Umbilical cord (tissue), 2 donors: ENCODE measurements at places on chromosomes 12 and 14. TPM values are rescaled to one million over a fixed set of nuclear protein-coding genes. Genes with fewer than 3 reads are reported as not detected.

TGFB3 gene
- 287 TPM for total RNA-seq

GYS2 gene
- 0.48 TPM for total RNA-seq

KIF26A gene
- total RNA-seq, result 11.8 TPM

CMKLR1 gene
- 79.0 TPM for total RNA-seq

HVCN1 gene
- total RNA-seq, result 4.1 TPM

ADCK1 gene
- total RNA-seq, result 4.3 TPM

ADCY4 gene
- 8.2 TPM for total RNA-seq

PTHLH gene
- total RNA-seq, result 11.1 TPM

KERA gene
- total RNA-seq, result 3.1 TPM

SPIC gene
- total RNA-seq, result 0.72 TPM

KRT5 gene
- 446 TPM for total RNA-seq

RPGRIP1 gene
- total RNA-seq, result not detected

ARHGAP9 gene
- total RNA-seq, result 6.7 TPM

OAS3 gene
- total RNA-seq, result 8.4 TPM

NUDT14 gene
- total RNA-seq, result 15.9 TPM

STRAP gene
- total RNA-seq, result 44.1 TPM

VAMP1 gene
- 1.2 TPM for total RNA-seq

SYCP3 gene
- 5.5 TPM for total RNA-seq

REP15 gene
- total RNA-seq, result 1.9 TPM

TMEM233 gene
- total RNA-seq, result 1.7 TPM

STON2 gene
- 14.0 TPM for total RNA-seq
